Stomach (tissue), 19 donors: ENCODE measurements at places on chromosomes 4 and X. TPM values are rescaled to one million over a fixed set of nuclear protein-coding genes. Genes with fewer than 3 reads are reported as not detected.

- DNase-seq = no peak
These were observed 141.2 kb downstream of the PDGFC start for GRCh38 chr4:156830351-156830750.

- no peak for DNase-seq
These were observed 505.1 kb downstream of the PPARGC1A start for GRCh38 chr4:23384741-23385140.

Gene USP26
- polyA plus RNA-seq = not detected

GRCh38 chr4:26372076-26372475, 51.3 kb downstream of the RBPJ start:
- DNase-seq = no peak

DNA sequence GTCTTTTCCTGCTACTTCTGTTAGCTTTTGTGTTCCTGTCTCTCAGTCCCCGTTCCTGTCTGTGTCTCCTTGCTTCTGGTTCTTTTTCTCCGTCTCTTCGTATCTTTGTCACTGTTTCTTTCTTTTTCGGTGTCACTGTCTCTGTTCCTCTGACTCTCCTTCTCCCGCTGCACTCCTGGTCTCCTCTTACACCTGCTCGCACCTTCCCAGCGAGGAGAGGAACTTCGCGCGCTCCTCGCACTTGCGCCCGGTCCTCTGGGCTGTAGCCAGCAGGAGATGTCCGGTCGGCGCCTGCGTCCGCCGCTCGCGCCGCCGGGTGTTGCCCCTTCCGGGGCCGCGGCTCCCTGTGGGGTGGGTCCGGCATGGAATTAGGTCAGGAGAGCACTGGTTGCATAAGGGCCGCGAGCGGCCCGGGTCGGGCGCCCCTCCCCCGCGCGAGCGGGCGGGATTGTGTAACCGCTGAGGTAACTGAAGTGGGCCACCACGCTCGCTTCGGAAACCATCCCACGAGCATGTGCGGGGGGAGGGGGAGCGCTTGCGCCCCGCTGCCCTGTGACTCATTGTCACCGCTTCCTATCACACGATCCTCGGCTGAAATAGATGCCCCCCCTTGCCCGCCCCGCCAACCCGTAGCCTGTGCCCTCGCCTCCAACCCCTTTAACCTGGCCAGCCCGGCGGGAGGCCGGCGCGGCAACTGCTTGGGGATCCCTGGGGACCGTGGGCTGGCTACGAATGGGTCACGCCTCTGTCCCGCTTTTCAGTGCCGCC, 1.6 kb downstream of the LONRF3 start:
- DNase-seq = peak; percentile 66

GRCh38 chr4:17717301-17717700, 64.1 kb downstream of the FAM184B start:
- no peak for DNase-seq

Gene NDP
- 0.15 TPM for polyA plus RNA-seq

Gene FMR1NB
- not detected for polyA plus RNA-seq

DNA sequence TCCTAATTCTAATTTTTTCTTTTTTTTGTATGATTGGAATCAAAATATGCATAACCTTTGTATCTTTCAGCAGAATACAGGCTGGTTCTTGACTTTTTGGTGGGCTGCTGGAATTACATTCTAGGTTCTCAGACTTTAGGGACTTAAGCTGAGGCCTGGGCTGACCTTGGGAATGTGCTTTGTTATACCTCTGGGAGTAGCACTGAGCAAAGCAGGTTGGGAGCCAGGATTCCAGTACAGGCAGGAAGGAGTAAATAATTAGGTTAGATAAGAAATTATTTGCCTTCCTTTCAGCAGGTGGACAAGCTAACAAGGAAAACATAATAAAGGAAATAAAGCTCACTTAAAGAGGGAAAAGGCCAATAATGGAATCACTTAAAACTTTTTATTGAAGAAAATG, 49.9 kb upstream of the SLC4A4 start:
- DNase-seq = peak; percentile 83

GRCh38 chr4:148434075-148434773, 8.0 kb downstream of the NR3C2 start:
- DNase-seq = no peak

Gene RAP2C
- polyA plus RNA-seq = 13.2 TPM

DNA sequence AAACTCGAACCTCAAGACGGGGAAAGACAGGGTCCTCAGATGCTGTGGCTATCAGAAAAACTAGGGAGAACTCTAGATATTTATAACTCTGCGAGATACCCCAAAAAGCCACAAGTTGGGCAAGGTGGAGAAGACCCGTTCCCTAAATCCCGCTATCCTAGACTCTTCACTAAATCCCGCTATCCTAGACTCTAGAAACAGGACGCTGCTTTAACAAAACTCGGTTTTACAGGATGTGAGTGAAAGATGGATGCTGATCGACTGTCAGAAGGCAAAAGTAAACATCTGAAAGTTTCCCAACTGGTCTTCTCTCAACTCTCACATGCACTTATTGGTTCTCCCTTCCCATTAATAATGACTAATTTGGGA, 270 bp downstream of the DNAAF6 start:
- DNase-seq = no peak

DNA sequence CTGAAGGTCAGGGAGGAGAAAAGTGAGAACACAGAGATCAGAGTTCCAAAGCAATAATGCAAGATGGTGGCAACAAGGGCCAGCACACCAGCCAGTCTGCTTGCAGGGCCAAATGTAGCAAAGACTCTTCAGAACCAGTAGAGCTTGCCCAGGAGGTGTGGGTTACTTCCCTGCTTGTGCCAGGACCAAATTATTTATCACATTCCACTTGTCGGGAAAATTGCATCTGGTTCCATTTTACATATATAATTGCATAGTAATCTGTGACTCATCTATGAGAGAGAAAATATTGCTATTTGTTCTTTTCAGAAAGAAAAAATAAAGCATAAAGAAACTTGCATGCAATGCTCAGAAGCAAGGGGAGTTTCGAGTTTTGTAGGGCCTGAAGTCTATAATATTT, 41.4 kb downstream of the MAML3 start:
- DNase-seq = no peak

- DNase-seq = peak; percentile 65
These were observed 25.1 kb upstream of the JAKMIP1 start for GRCh38 chr4:6225469-6225868.

DNA sequence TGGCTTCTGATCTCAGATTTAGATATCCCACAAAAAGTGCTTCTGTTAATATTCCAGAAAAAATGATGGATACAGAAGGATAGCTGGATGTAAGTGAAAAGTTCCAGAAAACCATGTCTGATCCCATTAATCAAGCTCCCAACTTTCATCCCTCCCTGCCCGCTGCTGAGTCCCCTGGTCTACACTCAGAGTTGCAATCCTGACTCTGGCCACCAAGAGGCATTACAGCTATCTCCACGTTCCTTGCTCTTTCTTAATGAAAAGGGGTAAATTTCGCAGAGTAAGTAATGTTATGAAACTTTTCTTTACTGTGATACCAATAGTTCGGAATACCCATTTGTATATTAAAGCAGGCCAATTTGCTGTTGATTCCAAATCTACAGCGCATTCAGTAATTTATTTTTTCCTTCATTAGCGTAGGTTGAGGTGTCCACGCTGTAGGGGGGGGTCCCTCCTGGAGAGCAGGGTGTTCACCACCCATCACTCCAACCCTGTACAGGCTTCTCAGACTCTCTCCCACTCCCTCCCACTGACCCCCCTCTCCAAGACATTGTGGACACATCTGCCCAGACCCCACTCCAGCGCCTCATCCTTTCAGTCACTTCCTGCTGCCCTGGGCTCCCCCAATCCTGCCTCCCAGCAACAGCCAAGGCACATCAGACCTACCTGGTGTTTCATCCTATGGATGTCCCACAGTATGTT, 55.1 kb downstream of the RAB40A start:
- DNase-seq = no peak

DNA sequence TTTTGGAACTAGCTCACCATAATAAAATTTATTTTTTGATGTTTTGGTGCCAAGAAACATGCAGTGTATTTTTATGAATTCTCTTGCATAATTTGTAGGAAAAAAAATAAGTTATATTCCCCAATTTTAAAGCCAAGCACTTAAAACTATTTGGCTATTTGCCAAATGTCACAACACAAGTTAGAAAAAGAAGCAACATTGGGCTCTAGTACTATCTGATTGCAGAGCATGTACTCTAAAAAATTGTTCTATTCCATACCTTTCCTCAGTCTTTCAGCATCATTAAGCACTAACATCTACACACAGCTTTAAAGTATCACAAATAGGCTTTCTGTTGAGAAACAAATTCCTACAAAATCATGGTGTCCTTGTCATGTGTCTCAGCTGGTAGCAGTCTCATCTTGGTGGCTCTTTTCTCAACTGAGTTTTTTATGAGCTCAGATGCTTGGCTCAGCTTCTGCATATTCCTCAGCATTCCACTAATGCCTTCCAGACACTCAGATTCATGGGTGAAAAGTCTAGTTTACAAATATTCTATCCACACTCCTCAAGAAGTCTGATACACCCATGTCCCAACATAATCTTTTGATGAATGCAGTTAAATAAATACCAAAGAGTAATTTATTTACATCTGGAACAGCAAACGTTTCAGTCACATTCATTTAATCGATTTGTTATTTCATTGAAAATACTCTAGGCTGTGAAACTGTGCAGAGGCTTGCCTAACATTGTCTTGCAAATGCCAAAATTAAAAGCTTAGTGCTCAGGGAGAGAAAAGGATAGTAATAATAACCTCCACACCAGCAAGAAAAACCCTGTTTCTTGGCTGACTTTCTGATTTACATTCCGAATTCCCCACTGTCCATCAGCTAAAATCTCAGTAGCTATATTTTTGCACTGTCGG, 2209.9 kb downstream of the PCDH7 start:
- DNase-seq = no peak

Gene PRRG1
- 1.6 TPM for polyA plus RNA-seq

GRCh38 chrX:86047936-86048280, 550 bp upstream of the CHM start:
- peak; percentile 28 for DNase-seq

Gene PCDH18
- polyA plus RNA-seq = 8.4 TPM

DNA sequence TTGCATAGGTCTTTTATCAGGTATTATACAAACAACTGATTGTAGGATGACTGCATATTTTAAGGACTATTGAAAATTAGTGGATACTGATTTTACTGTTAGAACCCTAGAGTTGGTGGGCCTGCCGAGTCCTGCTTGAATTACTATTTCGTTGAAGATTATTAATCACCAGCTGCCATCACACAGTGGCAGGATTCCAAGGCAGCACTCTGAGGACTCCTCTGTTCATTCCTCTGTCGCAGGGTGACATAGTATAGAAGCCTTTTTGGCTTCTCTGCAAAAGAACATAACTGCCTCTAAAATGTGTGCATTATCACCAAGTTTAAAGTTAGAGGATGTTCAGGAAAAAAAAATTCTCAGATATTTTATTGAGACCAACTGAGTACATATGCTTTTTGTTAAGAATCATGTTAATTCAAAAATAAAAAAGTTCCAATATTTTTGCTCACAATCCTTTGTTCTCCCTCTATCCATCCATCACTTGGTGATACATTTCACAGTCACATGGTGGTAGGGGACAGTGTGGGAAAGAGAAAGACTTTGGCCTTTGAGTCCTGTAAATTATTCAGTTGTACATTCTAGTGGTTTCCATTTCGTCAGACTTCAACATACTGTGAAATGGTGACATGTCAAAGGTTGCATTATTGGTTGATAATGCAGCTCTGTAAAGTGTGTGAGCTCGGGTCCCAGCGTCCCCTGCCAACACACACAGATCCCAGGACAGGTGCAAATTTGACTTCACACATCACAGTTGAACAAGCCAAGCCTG, 332.5 kb downstream of the GRID2 start:
- peak; percentile 29 for DNase-seq

Gene TMEM156
- polyA plus RNA-seq = 1.8 TPM

- DNase-seq = no peak
These were observed 101.9 kb downstream of the FBXW7 start for GRCh38 chr4:152434011-152434410.

DNA sequence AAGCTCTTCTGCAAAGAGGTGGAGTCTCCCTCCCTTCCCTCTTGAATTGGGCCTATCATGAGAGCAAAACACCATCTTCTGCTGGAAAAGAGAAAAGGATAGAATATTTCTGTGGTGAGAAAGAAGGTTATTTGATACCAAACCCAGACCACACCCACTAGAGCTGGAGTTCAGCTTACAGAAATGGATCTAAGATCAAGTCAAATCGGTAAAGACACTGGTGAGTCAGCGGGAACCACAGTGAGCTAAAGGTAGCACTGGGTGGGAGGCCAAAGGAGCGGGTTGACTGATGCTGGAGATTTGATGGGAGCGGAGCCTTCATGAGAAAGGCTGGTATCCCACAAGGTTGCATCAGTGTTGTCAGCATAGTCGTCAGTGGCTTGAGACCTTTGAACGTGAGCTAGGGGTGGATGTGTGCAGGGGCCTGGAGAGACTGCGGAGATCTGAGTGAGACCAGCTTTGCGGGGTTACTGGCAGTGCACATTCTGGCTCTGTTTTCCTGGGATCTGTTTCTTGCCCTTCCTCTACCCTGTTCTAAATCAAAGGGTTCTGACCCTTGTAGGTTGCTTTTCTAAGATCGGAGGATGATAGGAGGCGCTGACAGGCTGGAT, 106.4 kb upstream of the SCOC start:
- no peak for DNase-seq

- DNase-seq = no peak
These were observed 17.9 kb upstream of the ADD1 start for GRCh38 chr4:2825740-2826139.

DNA sequence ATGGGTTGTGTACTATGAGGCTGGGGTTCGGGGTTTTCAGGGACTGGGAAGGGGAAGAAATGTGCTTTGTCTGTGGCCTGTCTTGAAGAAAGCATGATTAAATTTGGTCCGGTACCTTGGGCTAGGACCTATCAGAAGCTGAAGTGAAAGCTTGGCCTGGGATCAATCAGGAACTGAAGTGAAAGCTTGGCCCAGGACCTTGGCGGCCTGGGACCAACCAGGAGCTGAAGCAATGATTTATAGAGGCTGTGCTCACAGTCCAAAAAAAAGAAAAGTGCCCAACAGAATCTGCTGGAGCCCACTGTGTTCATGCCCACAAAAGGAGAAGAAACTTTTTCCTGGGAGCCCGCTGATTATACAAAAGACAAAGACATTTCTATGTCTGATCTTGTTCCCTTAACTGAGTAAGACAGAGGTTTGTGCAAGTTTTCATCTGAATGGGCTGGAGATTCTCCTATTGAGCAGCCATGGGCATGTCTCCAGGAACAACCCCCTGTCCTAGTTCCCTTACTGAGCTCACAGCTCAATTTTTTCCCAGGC, 1427.9 kb downstream of the FAM133A start:
- DNase-seq = peak; percentile 4
